AG04450 (cell line): ENCODE measurements at places on chromosomes 3 and 15.

- peak; percentile 15 for DNase-seq
Observed at GRCh38 chr15:60798821-60799220, 319.9 kb upstream of the ICE2 start.

DNA sequence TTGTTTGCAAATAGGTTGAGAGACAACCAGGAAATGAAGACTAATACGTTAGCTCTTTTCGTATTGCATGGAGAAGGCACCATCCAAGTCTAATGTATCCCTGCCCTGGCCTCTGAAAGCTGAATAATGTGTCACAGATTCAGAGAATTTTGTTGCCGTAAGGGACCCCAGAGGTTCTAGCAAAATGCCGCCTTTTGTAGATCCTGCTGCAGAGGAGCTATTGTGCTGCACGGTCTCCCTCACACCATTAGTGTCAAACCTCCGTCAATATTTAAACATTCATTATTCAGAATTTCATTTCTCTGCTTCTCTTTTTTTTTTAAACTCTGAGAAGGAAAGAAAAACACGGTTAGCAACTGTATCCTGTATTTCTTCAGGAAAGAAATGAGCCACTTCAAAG, 238.7 kb downstream of the EPHB1 start:
- no peak for DNase-seq

GRCh38 chr3:52892290-52892624, 5.1 kb downstream of the STIMATE start:
- DNase-seq = no peak

GRCh38 chr15:90095521-90095959, 6.7 kb downstream of the IDH2 start:
- DNase-seq = no peak

DNA sequence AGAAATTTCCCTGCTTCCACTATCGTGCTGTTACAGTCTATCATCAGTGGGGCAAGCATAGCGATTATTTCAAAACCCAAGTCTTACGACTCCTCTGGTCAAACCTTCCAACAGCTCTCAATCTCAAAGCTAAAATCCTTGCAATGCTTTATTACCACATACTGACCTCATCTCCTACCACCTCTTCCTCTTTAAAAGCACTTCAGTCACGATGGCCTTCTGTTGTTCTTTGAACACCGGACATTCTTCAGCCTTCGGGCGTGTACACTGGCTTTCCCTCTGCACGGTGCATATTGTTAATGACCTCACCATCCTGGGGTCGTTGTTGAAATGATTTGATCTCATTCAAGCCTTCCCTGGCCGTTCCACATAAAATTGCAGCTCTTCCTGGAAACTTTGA, 31.1 kb downstream of the MAGEL2 start:
- no peak for DNase-seq

- no peak for DNase-seq
Observed at GRCh38 chr3:136708333-136708985, 43.7 kb downstream of the STAG1 start.

GRCh38 chr15:63157891-63158431, 684 bp upstream of the RPS27L start:
- DNase-seq = peak; percentile 53

GRCh38 chr3:159872374-159873109, 116.1 kb upstream of the IL12A start:
- peak; percentile 74 for DNase-seq

GRCh38 chr3:141352262-141352984, 15.9 kb upstream of the ZBTB38 start:
- DNase-seq = no peak

GRCh38 chr3:183227586-183227985, 25.5 kb upstream of the B3GNT5 start:
- DNase-seq = no peak

- DNase-seq = no peak
Observed at GRCh38 chr3:113034011-113034410, 43.2 kb downstream of the GTPBP8 start.

- no peak for DNase-seq
Observed at GRCh38 chr3:4720316-4721075, 227.3 kb downstream of the ITPR1 start.

GRCh38 chr15:68687136-68687735, 108.4 kb downstream of the CORO2B start:
- DNase-seq = no peak

- no peak for DNase-seq
Observed at GRCh38 chr15:66099950-66100671, 153.4 kb downstream of the MEGF11 start.

- DNase-seq = no peak
Observed at GRCh38 chr3:129282727-129283327, 4.2 kb downstream of the HMCES start.

GRCh38 chr3:140585828-140586227, 92.0 kb upstream of the TRIM42 start:
- DNase-seq = no peak

DNA sequence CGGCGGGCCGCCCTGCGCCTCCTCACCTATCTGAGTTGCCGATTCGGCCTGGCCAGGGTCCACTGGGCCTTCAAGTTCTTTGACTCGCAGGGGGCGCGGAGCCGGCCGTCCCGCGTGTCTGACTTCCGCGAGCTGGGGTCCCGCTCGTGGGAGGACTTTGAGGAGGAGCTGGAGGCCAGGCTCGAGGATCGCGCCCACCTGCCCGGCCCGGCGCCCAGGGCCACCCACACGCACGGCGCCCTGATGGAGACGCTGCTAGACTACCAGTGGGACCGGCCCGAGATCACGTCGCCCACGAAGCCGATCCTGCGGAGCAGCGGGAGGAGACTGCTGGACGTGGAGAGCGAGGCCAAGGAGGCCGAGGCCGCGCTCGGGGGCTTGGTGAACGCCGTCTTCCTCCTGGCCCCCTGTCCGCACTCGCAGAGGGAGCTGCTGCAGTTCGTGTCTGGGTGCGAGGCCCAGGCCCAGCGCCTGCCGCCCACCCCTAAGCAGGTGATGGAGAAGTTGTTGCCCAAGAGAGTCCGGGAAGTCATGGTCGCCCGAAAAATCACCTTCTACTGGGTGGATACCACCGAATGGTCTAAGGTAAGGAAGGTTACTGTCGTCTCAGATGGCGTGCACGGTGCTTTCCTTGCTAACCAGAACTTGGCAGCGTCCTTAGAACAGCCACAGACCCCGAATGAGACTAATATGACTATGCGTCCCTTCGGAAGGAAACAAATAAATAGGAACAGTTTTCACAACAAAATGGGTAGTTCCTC, 567 bp downstream of the TICRR start:
- DNase-seq = no peak
